ENCODE measurements at places on chromosomes 2 and 18.

GRCh38 chr18:36578871-36579710 is 249.7 kb downstream of the TPGS2 start:
- H3K27ac ChIP-seq: no peak overlapping the region
- H3K4me3 ChIP-seq: no peak overlapping the region
- no peaks in the 10 kb centered on the region for H3K36me3 ChIP-seq

GRCh38 chr2:55106148-55106547 is 55.9 kb upstream of the RTN4 start:
- H3K4me3 ChIP-seq: no peak overlapping the region
- no peak overlapping the region for H3K27ac ChIP-seq
- H3K36me3 ChIP-seq: no peaks in the 10 kb centered on the region
- no peaks in the 10 kb centered on the region for H3K4me1 ChIP-seq
- DNase-seq: no peak

DNA sequence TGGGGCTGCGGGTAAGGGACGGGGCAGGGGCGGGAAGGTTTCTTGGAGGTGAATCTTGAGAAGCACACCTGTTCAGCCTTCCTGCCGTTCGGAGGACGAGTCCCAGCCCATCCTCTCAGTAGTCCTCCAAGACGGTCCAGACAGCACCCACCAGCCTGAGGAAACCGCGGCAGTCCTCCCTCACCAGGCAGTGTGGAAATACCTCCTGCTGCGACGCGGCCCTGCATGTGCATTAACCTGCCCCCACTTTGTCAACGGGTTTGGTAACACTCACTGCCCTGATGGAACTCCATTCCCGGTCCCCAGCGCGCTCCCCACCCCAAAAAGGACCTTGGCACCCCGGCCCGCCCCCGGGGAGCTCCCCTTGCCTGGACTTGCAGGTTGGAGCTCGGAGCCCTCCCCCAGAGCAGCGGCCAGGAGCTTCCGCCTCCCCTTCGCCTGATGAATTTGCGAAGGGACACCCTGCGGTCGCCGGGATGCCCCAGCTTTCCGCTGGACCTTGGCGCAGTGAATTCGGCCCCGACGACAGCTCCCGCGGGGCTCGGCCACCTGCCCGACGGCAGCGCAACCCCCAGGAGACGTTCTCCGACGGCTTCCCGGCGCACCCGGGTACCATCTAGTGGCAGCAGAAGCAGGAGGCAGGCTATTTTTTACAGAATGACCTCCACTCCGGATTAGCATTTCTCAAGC is 31.5 kb downstream of the ACVR1C start:
- peaks cover 7% of the 10 kb centered on the region for H3K4me1 ChIP-seq
- peak overlapping the region; percentile 66 for H3K4me3 ChIP-seq
- H3K36me3 ChIP-seq: no peaks in the 10 kb centered on the region
- peak; percentile 70 for DNase-seq

GRCh38 chr2:105747254-105747894 is 2.7 kb downstream of the NCK2 start:
- H3K36me3 ChIP-seq: peaks cover 33% of the 10 kb centered on the region
- no peaks in the 10 kb centered on the region for H3K27me3 ChIP-seq
- H3K27ac ChIP-seq: peak overlapping the region; percentile 93
- peak overlapping the region; percentile 93 for H3K4me3 ChIP-seq
- H3K4me1 ChIP-seq: peaks cover 68% of the 10 kb centered on the region

GRCh38 chr18:62125702-62126101 is 61.2 kb downstream of the PIGN start:
- no peak overlapping the region for H3K27ac ChIP-seq
- no peaks in the 10 kb centered on the region for H3K36me3 ChIP-seq
- H3K27me3 ChIP-seq: no peaks in the 10 kb centered on the region
- DNase-seq: no peak
- H3K4me3 ChIP-seq: no peak overlapping the region

Data from activated naive CD8-positive, alpha-beta T cell treated with anti-CD3 and anti-CD28 coated beads, Interleukin-2, amount 10 ng/mL, durations not matched to agents 7 days and 5 days (primary cell).